ENCODE measurements at places on chromosomes 16 and 17.

GRCh38 chr16:20846030-20846429 lies 39.7 kb downstream of the REXO5 start:
- DNase-seq, result no peak

GRCh38 chr17:60519795-60520194 lies 6.2 kb downstream of the APPBP2 start:
- DNase-seq, result no peak

DNA sequence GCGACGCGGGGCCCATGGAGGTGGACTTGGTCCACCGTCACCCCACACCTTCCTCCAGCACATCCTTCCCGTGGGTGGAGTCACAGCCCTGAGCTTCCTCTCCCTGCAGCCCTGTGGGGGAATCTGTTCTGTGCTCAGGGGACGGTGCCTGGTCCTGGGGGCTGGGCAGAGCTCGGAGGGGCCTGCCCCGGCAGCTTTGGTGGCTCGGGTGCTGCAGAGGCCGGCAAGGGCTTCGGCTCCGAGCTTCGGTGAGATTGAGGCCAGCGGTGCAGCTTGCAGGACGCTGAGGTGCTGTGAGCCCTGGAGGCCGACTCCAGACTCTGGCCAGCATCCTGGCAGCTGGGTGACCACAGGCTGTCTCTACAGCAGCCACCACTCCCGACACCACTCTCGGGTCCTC lies 36.4 kb downstream of the METRNL start:
- peak; percentile 11 for DNase-seq

GRCh38 chr16:85872734-85873133 lies 26.2 kb upstream of the IRF8 start:
- no peak for DNase-seq

GRCh38 chr16:26840691-26841090 lies 226.0 kb upstream of the C16orf82 start:
- no peak for DNase-seq

DNA sequence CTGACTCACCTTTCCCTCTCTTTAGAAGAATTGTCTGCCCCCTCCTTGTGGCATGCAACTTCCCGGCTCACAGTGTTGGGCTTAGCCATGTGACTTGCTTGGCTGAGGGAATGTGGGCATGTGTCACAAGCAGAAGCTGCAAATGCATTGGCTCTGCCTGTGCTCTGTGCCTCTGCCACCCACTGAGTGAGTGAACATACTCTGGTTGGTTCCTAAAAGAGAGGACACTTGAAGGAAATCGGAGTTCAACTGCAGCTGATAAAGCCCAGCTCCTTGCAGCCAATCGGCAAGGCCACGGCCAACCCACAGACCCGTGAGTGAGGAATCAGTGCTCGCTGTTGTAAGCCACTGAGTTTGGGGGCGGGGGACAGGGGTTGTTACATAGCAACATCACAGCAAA lies 10.9 kb upstream of the GINS2 start:
- no peak for DNase-seq

DNA sequence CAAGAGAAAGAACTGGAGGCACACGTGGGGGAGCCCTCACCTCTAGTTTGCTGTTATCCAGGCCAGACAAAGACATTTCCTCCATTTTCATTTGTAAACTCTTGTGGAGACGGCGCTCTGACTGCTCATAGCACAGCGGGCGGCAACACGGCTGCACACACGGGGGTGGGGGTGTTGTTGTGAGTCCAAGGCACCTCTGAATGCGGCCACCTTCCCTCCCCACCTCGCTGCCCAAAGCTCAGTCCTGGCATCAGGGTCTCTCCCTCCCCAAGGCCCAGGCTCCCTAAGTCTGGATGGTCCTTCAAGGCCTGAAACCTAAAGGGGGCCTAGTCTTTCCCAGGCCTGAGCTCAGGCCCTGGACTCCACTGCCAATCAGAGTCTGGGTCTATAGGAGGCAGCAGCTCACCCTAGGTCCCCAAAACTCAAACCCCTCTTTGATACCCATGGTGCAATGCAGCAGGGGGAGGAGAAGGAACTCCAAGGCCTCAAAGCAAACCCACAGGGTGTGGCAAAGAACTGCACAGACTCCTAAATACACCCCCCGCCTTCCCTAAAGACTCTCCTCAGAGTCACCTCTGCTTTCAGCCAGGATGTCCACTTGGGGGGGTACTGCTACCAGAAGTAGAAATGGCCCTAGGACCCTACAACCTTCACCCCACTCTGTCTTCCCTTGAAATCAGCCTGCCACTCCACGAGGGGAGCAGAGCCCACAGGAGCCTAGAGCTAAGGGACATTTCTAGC lies 1.5 kb downstream of the ATXN7L3 start:
- DNase-seq, result peak; percentile 60

GRCh38 chr17:71085238-71086033 lies 916.1 kb downstream of the KCNJ2 start:
- no peak for DNase-seq

DNA sequence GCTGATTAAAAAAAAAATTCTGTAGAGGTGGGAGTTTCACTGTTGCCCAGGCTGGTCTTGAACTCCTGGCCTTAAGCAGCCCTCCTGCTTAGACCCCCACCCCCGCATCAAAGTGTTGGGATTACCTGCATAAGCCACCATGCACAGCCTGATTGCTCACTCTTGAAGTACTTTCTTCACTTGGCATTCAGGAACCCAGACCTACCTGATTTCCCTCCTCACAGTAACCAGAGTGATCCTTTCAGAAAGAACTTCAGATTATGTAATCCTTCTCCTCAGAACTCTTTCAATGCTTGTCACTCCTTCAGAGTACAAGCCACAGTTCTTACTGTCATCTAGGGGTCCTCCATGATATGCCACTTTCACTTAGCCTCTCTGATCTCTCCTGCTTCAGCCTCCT lies 1.4 kb downstream of the EFCAB13 start:
- no peak for DNase-seq
